ENCODE measurements at places on chromosomes 1 and 21. TPM values are rescaled to one million over a fixed set of nuclear protein-coding genes. Genes with fewer than 3 reads are reported as not detected.

The HHAT gene
- 1.8 TPM for polyA plus RNA-seq

The F3 gene
- 307 TPM for polyA plus RNA-seq

The MORC3 gene
- polyA plus RNA-seq, result 13.0 TPM

The CD1E gene
- polyA plus RNA-seq, result 0.49 TPM

The LHX4 gene
- polyA plus RNA-seq, result 0.02 TPM

The GPR37L1 gene
- 0.05 TPM for polyA plus RNA-seq

The MARK1 gene
- polyA plus RNA-seq, result 1.3 TPM

The NPR1 gene
- polyA plus RNA-seq, result 35.9 TPM

The SYNJ1 gene
- polyA plus RNA-seq, result 7.4 TPM

The ZNF683 gene
- 0.55 TPM for polyA plus RNA-seq

The LENEP gene
- not detected for polyA plus RNA-seq
